ENCODE measurements at places on chromosomes 6 and 20. TPM values are rescaled to one million over a fixed set of nuclear protein-coding genes. Genes with fewer than 3 reads are reported as not detected.

Gene SLA2
- total RNA-seq: not detected

Gene WFDC2
- not detected for total RNA-seq

Gene OTOR
- total RNA-seq: not detected

Gene KCNQ5
- total RNA-seq: 0.53 TPM

Gene CST2
- total RNA-seq: not detected

Gene NRSN1
- total RNA-seq: not detected

Gene ABHD16B
- total RNA-seq: not detected

Gene RAB44
- total RNA-seq: not detected

Gene TTLL9
- total RNA-seq: not detected

Gene SEMG1
- not detected for total RNA-seq

Gene FYN
- 37.7 TPM for total RNA-seq

Gene MTHFD1L
- 73.8 TPM for total RNA-seq

Gene CLVS2
- not detected for total RNA-seq

Gene CAP2
- 6.7 TPM for total RNA-seq

Gene JAG1
- 3.2 TPM for total RNA-seq

Gene HLA-DPA1
- 3.7 TPM for total RNA-seq

Gene SLC26A8
- total RNA-seq: not detected

Gene PRR18
- not detected for total RNA-seq

Gene PXDC1
- total RNA-seq: 39.5 TPM

Gene PTGIS
- 0.89 TPM for total RNA-seq

Gene C6orf15
- not detected for total RNA-seq

Gene IRF4
- not detected for total RNA-seq

All from myometrial cell (primary cell).